ENCODE measurements at places on chromosomes 16 and 17. TPM values are rescaled to one million over a fixed set of nuclear protein-coding genes. Genes with fewer than 3 reads are reported as not detected.

- DNase-seq, result no peak
Observed at GRCh38 chr16:35319536-35320192, 1860.3 kb downstream of the TP53TG3F start.

DNA sequence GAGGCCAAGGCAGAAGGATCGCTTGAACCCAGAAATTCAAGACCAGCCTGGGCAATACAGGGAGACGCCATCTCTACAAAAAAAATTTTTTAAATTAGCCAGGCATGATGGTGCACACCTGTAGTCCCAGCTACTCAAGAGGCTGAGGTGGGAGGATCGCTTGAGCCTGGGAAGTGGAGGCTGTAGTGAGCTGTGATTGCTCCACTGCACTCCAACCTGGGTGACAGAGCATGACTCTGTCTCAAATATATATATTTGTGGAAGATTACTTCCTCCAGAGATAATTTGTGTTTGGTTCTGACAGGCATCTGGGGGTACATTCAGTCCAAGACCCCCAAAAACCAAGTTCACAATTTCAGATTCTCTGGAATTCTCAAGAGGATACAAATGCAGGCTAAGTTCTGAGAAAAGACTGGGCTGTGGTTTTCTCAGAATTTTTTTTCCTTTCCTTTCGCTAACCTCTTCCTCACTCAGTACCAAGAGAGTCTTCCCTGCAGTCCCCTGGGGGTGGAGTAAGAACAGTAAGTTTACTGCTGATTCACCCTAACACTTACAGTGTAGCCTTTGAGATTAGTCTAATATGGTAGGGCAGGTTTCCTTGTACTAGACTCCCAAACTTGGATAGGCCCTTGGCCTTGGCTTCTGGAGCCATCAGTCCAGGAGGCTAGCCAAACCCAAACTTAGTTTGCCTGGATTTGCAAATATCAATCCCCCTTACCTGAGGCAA lies 15.1 kb downstream of the GSDMB start:
- no peak for DNase-seq

PLXDC1 gene
- 0.67 TPM for total RNA-seq

- DNase-seq, result no peak
Observed at GRCh38 chr17:44840936-44841335, 6.7 kb upstream of the HIGD1B start.
